Caco-2 (cell line): ENCODE measurements at places on chromosomes 2 and 18.

DNA sequence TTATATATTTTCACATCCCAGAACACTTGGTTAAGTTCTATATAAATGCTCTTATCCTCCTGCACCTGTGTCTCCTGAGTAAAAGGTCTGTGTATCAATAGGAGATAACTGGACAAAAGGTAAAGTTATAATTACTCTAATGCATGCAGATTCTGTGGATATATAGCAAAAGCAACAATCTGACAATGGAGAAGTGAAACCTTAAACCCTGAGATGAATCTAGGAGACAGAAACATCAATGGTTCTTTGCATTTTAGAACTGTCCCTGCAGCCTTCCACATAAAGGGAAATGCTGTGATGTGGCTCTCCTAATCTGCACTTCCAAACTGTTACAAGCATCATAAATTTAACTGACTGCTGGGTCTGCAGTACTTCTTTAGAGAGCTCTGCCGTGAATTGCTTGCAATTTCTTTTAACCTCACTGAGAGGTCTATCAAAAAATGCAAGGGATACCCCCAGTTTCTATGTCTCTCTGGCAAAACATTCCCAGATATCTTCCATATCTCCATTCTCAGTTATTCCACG is 42.8 kb upstream of the FSIP2 start:
- H3K36me3 ChIP-seq, result no peaks in the 10 kb centered on the region
- H3K27ac ChIP-seq, result no peak overlapping the region
- no peak overlapping the region for H3K4me3 ChIP-seq
- no peak for DNase-seq
- H3K4me1 ChIP-seq, result no peaks in the 10 kb centered on the region
- no peaks in the 10 kb centered on the region for H3K27me3 ChIP-seq

DNA sequence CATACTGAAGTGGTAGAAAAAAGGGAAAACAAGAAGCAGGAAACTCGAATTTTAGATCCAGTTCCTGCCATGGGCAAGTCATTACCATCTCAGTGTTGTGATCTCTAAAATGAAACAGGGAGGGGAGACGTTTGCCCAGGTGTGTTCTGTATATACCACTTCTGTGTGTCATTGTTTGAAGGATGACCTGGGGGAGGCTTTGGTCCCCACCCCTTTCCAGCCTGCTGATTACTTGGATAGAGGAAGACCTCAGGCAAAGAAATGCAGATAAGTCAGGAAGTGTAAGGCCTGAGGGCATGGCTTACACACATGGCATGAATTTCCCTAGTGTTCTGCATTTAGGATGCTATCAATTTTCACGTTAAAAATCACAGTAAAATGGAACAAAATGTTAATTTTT is 205.2 kb upstream of the CXCR4 start:
- no peak overlapping the region for H3K27ac ChIP-seq
- H3K4me3 ChIP-seq, result no peak overlapping the region
- no peaks in the 10 kb centered on the region for H3K36me3 ChIP-seq

DNA sequence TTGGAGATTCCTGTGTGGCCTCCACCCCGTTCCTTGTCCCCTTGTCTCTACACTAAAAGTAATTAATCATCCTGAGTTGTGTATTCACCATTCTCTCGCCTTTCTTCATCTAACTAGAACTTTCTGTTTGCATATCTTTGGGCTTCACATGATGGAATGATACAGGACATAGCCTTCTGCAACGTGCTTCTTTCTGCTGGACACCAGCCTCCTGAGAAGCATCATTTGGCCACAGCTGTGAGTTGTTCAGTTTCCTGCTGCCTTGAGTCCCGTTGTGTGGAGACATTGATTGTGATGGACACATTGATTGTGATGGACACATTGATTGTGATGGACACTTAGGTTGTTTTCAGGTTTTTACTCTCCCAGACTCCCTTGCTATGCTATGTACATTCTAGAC is 139.3 kb downstream of the KCTD1 start:
- H3K27ac ChIP-seq, result no peak overlapping the region
- H3K4me3 ChIP-seq, result no peak overlapping the region
- DNase-seq, result no peak
- no peaks in the 10 kb centered on the region for H3K36me3 ChIP-seq
- H3K4me1 ChIP-seq, result no peaks in the 10 kb centered on the region
- no peaks in the 10 kb centered on the region for H3K27me3 ChIP-seq

DNA sequence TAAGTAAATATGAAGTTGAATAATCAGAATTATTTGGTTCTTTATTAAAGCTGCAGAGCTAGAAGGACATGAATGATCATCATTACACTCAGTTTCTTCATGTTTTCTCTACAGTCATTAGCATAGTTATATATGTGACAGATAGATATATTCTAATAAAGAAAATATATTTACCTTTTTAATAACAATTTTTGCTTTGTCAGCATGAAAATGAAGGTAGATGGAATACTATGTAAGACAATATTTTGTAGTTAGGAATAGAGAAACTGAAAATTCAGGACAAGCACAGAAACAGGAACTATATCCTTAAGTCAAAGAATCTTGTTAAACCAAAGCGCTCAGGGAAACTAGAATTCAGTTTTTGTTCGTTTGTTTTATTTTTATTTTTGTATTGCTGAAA is 649.9 kb upstream of the NRXN1 start:
- DNase-seq, result no peak
- no peaks in the 10 kb centered on the region for H3K4me1 ChIP-seq
- no peaks in the 10 kb centered on the region for H3K27me3 ChIP-seq
- H3K4me3 ChIP-seq, result no peak overlapping the region
- no peak overlapping the region for H3K27ac ChIP-seq
- no peaks in the 10 kb centered on the region for H3K36me3 ChIP-seq

- no peak for DNase-seq
- H3K27ac ChIP-seq, result no peak overlapping the region
- H3K27me3 ChIP-seq, result no peaks in the 10 kb centered on the region
- H3K4me3 ChIP-seq, result no peak overlapping the region
- H3K4me1 ChIP-seq, result no peaks in the 10 kb centered on the region
- H3K36me3 ChIP-seq, result no peaks in the 10 kb centered on the region
Measured at GRCh38 chr2:234025891-234026401, 24.6 kb upstream of the SPP2 start.

GRCh38 chr18:75783566-75784281 is 356.2 kb upstream of the SMIM21 start:
- H3K27me3 ChIP-seq, result no peaks in the 10 kb centered on the region
- H3K4me1 ChIP-seq, result no peaks in the 10 kb centered on the region
- no peaks in the 10 kb centered on the region for H3K36me3 ChIP-seq
- no peak overlapping the region for H3K4me3 ChIP-seq
- DNase-seq, result no peak

DNA sequence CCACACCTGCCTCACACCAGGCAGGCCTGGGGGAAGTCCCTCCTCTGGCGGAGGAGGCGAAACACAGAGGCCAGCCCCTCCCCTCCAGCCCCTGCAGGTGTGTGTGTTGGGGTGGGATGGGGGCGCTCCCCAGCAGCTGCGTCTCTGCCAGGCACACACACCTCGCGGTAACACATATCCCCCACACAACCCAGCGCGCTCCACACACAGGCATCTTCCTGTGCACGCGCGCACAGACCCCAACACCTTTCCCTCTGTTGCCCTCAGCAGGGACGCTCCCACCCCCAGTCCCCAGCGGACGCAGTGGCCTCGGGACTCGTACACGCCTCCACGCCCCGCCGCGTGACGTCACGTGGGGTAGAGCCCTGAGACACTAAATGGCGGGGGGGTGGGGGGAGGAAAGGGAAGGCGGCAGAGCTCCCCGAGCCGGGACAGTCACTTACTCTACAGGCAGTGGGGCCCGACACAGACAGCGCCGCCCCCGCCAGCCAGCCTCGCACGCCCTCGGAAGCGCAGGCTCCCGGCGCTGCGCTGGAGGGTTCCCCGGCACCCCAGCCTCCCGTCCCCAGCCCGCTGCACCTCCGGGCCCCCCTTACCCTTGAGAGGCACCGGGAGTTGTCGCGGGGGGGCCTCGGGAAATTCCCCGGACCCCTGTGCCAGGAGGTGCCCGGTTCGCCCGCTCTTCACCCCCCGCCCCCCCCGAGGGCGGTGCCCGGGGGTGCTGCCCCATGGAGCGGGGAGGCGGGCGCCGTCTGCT is at the start of gene WNT10A:
WNT10A (plus strand) TSS at position 751 of the 757 bp plus-strand sequence. CDS start 144 bp downstream, outside the sequence.
- peak; percentile 68 for DNase-seq
- no peaks in the 10 kb centered on the region for H3K36me3 ChIP-seq
- peak within 1 kb of the TSS; percentile 25 for H3K27ac ChIP-seq
- peaks cover 21% of the 10 kb centered on the region for H3K4me1 ChIP-seq

DNA sequence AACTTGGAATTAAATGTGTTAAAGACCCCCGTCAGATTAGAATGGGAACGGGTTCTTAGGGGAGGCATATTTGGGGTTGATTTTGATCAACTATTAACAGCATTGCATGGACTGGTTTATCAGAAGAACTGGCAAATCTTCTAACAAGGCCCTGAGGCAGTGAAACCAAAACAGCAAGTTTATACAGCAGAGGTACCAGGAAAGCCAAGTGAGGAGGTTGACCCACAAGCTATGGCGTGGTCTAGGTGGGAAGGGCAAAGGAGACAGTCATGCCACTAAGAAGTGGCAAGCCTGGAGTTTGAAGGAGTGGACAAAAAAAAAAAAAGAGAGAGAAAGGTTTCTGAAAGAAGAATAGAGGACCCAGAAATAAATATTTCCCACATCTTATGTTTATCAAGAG is 187.0 kb downstream of the MREG start:
- peaks cover 57% of the 10 kb centered on the region for H3K4me1 ChIP-seq
- no peak overlapping the region for H3K4me3 ChIP-seq
- no peak for DNase-seq
- no peaks in the 10 kb centered on the region for H3K36me3 ChIP-seq
- no peaks in the 10 kb centered on the region for H3K27me3 ChIP-seq

DNA sequence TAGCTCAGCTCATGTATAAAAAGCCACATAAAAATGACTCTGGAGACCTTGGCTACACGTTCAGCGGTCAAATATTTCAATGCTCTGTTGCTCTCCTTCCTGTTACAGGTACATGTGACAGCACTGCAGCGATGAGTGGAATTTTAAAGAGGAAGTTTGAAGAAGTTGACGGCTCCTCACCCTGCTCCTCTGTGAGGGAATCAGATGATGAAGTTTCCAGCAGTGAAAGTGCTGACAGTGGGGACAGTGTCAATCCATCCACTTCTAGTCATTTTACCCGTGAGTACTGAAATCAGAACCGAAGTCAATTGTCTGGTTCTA is 125.4 kb downstream of the CSRNP3 start:
- H3K4me1 ChIP-seq, result no peaks in the 10 kb centered on the region
- H3K27me3 ChIP-seq, result no peaks in the 10 kb centered on the region
- no peaks in the 10 kb centered on the region for H3K36me3 ChIP-seq
- H3K27ac ChIP-seq, result no peak overlapping the region
- no peak overlapping the region for H3K4me3 ChIP-seq

DNA sequence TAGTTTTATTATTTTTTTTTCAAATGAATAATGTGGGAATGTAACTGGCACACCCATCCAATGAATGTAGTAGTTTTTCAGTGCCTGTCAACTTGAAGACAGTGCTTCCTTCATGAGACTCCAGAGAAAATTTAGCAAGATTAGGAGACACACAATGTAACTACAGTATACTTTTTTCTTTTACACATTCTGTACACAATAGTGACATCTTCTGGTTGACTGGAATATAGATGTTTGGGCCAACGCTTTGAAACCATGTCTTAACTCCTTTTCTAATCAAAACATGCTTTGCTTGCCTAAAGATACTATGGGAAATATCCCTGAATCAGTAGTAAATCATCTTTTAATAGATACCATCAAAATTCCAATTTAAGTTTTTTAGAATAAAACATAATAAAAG is 229.5 kb upstream of the ZC3H15 start:
- no peaks in the 10 kb centered on the region for H3K36me3 ChIP-seq
- no peak overlapping the region for H3K27ac ChIP-seq
- DNase-seq, result no peak
- H3K27me3 ChIP-seq, result no peaks in the 10 kb centered on the region

GRCh38 chr18:46204143-46204542 is 100.0 kb downstream of the HAUS1 start:
- no peak overlapping the region for H3K4me3 ChIP-seq
- H3K27me3 ChIP-seq, result no peaks in the 10 kb centered on the region
- no peak overlapping the region for H3K27ac ChIP-seq
- DNase-seq, result no peak
- no peaks in the 10 kb centered on the region; the same call in 1 of the 2 replicates for H3K4me1 ChIP-seq
- no peaks in the 10 kb centered on the region for H3K36me3 ChIP-seq

GRCh38 chr2:29747786-29748470 is 173.5 kb downstream of the ALK start:
- H3K27ac ChIP-seq, result no peak overlapping the region
- H3K4me3 ChIP-seq, result no peak overlapping the region
- H3K36me3 ChIP-seq, result no peaks in the 10 kb centered on the region
- no peaks in the 10 kb centered on the region for H3K27me3 ChIP-seq
- DNase-seq, result no peak
- H3K4me1 ChIP-seq, result no peaks in the 10 kb centered on the region

- no peak for DNase-seq
- H3K27me3 ChIP-seq, result no peaks in the 10 kb centered on the region
- no peak overlapping the region for H3K4me3 ChIP-seq
- H3K4me1 ChIP-seq, result peaks cover 10% of the 10 kb centered on the region; the same call in 1 of the 2 replicates
Measured at GRCh38 chr18:23189099-23189498, 53.8 kb downstream of the CABLES1 start.

DNA sequence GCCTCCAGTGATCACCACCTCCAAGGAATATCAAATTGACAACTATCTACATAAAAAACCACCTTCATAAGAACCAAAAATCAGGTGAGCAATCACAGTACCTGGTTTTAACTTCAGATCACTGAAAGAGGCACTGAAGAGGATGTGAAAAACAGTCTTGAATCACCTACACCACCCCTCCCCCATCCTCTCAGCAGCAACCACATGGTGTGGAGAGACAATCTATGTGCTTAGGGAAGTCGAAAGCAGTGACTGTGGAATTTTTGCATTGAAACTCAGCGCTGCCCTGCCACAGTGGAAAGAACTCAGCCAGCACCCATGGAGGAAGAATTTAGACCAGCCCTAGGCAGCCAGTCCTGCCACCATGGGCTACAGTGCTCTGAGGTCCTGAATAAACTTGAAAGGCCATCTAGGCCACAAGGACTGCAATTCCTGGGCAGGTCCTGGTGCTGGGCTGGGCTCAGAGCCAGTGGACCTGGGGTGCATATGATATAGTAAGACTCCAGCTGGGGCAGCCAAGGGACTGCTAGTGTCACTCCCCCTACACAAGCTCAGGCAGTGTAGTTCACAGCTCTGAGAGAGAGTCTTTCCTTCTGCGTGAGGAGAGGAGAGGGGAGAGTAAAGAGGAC is 75.6 kb downstream of the ATL2 start:
- H3K27me3 ChIP-seq, result no peaks in the 10 kb centered on the region
- H3K4me3 ChIP-seq, result no peak overlapping the region
- no peak for DNase-seq
- H3K4me1 ChIP-seq, result peaks cover 29% of the 10 kb centered on the region
- H3K36me3 ChIP-seq, result peaks cover 6% of the 10 kb centered on the region

GRCh38 chr2:238509151-238509835 is 82.6 kb downstream of the ASB1 start:
- no peaks in the 10 kb centered on the region for H3K4me1 ChIP-seq
- H3K27ac ChIP-seq, result no peak overlapping the region
- H3K36me3 ChIP-seq, result no peaks in the 10 kb centered on the region
- DNase-seq, result peak; percentile 7

DNA sequence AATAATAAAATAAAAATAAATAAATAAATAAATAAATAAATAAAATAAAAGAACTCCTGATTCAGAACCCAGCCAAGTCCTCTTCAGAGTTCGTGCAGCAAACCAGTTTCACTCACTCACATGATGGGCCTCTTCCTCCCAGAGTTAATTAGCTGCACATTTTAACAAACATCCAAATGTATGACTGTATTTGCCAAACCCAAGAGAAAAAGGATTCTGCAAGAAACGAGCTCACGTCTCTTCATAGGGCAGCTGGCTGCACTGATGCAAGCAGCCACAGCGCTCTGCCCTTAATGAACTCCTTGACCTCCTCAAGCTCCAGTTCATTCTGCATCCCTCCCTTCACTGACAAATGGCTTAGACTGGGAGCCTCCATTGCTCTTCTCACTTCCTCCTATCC is 55.1 kb downstream of the MREG start:
- no peak overlapping the region for H3K4me3 ChIP-seq
- no peaks in the 10 kb centered on the region for H3K27me3 ChIP-seq
- H3K27ac ChIP-seq, result no peak overlapping the region
